NCI-H1436 (cell line): ENCODE measurements at places on chromosomes 16 and 17.

- DNase-seq, result no peak
Observed at GRCh38 chr16:55466209-55466608, 12.8 kb upstream of the MMP2 start.

GRCh38 chr17:31882571-31882970 is 18.9 kb downstream of the UTP6 start:
- DNase-seq, result no peak

DNA sequence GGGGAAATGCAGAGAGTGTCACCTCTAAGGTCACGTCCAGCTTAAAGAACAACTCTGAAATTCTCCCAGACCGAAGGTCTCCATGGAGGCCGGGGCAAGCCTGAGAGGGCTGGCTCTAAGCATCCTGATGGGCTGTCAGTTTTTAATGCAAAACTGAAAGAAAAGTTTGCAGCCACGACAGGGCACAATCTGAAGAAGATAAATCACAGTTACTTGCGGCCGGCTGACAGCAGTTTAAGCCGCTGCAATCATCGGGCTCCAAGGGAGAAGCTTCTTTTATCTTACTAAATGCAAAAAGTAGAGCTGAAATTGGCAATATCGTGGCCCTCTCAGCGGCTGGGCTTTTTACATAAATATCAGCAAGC is 168.8 kb downstream of the CYLD start:
- DNase-seq, result no peak

DNA sequence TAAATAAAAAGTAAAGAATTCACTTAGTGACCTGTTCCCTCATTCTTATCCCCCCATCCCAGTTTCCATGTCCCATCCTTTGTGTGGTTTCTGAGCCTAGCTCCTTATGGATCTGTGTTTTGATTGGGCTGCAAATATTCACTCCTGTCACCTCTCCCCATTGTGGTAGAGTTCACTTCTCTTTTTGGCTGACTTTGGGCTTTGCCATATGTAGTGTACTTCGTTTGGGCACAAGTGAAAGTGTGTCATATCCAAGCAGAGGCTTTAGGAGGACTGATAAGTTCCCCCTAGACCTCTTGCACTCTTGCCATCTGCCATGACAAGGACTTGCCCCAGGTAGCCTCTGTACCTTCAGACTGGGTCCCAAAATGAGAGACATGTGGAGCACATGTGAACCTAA is 13.0 kb upstream of the DHRS7B start:
- DNase-seq, result no peak

- no peak for DNase-seq
Observed at GRCh38 chr16:76676356-76676755, 399.2 kb downstream of the CNTNAP4 start.

GRCh38 chr16:65153365-65154105 is 31.7 kb upstream of the CDH11 start:
- no peak for DNase-seq

DNA sequence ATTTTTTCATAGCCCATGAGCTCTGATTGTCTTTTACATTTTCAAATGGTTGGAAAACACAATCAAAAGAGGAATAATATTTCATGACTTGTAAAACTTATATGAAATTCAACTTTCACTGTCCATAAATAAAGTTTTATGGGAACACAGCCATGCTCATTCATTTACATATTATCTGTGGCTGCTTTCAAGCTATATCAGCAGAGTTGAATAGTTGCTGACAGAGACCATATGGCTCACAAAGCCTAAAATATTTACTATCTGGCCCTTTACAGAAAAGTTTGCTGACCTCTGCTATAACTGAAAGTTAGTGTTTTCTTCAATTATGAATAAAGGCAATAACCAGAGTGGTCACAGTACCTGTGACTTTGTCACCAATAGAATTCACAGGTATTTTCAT is 128.2 kb upstream of the GNAO1 start:
- no peak for DNase-seq

- no peak for DNase-seq
Observed at GRCh38 chr17:79667121-79667715, 56.4 kb upstream of the RBFOX3 start.
